Central memory CD4-positive, alpha-beta T cell (primary cell): ENCODE measurements at places on chromosomes 12 and 14.

GRCh38 chr14:75155169-75155568 lies 21.2 kb downstream of the TMED10 start:
- DNase-seq: no peak

DNA sequence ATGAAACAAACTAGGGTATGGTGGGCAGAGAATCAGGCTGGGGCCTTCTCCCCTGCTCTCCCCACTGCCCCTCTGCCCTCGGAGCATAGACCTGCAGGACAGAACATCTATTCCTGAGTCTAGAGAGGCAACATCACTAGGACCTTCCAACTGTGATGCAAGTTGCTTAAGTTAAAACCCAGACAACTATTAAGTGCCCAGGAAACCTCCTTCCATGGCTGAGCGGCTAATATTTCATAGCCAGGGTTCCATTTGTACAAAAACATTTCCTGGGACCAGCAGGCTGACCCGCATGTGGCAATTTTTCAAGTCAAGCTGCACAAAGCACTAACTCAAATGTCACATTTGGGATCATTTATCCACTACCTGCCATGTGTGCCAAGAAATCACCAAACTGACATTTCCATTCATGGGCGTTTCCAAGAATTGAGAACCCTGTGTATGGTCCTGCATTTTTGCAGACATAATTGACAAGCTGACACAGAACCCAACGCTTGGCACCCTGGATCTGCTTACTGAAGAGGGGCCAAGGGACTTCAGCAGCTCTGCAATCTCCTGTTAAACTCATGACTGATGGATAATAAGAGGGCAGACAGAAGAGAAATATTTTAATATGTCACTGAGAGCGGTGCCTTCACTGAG lies 32.7 kb downstream of the NT5DC3 start:
- DNase-seq: no peak

- DNase-seq: no peak
These were observed 188.3 kb upstream of the C14orf180 start for GRCh38 chr14:104390941-104391901.

- DNase-seq: no peak
These were observed 21.1 kb upstream of the ADAM20 start for GRCh38 chr14:70555890-70556289.

- no peak for DNase-seq
These were observed 155.4 kb upstream of the ARHGAP5 start for GRCh38 chr14:31921721-31922120.

DNA sequence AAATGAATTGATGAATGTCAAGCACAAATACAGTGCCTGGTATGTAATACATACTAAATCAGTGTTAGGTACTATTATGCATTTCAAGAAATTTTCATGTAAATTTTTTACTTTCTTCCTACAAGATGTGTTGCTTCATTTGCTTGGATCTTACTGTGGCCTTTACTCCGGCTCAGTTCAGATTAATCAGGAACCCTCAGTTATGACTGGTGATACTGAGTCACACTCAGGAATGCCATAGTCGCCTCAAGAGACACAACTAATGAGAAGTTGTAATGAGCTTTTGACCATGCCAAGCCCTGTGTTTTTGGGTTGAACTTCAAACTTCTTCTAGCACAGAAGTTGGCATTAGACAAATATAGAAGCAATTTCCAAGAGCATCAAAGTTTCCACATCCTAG lies 96.0 kb downstream of the TGFB3 start:
- DNase-seq: no peak

DNA sequence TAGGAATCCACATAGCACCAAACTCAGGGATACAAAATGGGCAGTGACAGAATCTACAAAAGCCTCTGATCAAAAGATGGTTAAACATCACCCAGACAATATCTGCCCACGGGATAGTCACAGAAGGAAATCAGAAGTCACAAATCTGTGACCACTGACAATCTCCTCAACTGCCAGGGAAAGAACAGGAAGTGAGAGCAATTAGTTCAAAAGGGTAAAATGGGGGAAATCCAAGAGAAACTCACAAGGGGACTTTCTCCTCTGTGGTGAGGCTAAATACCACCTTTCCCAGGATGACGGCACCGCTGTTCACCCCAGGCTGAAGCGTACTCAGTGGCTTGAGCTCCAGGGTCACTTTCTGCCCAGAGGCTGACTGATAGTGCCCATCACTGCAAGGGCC lies 10.7 kb downstream of the TTC5 start:
- DNase-seq: no peak

DNA sequence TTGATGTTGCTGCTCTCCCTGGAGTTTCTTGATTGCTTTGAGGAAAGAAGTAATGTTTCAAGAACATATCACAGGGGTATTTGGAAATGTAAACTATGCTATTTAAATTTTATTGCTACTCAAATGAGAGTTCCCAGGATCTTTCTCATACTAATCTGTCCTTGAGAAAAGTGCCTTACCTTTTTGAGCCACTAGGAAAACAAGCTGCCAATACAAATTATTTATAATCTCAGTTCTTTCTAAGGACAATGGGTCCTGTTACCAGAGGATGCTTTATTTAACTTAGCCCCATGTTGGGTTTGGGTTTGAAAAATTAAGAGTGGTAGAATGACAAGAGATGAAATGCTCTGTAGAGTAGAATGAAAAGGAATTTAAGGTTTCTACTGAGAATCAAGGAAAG lies 258.2 kb upstream of the PRKD1 start:
- no peak for DNase-seq

DNA sequence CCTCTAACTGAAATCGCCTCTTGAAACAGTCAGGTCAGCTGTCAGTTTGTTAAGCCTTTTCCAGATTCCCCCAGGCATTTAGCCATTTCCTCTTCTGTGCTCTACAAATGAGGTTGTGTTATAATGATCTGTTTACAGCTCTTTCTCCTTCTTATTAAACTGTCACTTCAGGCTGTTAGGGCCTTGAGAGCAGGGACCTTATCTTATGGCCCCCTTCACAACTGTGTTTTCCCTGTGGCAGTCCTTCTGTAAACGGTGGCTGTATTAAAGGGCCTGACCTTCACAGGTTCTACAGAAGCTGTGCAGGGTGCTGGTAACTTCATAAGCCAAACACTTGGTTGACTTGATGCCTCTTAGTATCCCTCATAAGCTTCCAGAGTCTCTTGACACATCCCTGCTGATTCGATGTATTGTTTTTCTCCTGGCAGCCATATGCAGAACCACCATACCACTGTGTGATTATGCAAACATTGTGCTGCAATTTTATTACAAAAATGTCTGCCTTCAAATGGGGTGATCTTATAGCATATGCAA lies 104.7 kb downstream of the PLEKHA5 start:
- DNase-seq: no peak

DNA sequence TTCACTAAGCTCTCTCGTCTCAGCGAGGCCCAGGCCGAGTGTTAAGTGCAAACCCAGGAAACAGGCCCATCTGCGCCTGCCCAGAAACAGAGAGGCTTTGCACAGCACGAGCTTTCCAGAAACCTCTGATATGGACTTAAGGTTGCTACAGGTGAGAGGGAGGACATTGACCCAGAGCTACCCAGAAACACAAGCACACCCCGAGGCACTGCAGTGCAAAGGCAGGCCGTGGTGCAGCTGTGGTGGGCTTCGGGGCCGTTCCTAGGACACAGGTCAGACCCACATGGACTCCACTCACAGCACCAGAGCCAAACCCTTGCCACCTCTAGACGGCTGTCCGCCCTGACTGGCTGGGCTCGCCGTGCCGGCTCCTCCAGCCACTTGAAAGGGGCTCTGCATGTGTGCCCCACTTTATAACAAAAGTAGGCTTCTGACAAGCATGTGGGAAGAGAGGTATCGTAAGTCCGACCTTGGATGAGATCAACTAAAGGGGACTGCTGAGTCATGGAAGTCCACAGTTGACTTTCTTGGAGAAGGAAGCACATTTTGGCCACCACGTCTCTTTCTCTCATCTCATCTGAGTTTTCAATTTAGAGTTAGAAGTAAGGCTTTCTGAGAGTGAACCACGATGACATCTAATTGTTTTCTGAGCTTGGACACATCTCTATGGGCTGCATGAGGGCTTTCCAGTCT lies 38.2 kb downstream of the CACNA2D4 start:
- no peak for DNase-seq

DNA sequence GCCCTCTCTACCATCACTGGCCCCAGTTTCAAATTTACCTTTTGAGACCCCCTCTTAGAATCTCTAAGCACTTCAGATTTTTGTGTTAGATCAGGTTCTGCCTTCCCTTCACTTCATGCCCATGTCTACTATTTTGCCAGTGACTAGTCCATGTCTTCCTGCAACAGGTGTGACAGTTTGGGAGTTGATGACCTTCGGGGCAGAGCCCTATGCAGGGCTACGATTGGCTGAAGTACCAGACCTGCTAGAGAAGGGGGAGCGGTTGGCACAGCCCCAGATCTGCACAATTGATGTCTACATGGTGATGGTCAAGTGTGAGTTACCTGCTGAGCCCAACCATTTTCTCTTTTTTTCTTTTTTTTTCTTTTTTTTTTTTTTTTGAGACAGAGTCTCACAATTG lies 5.8 kb upstream of the PA2G4 start:
- DNase-seq: no peak
